ENCODE measurements at places on chromosomes 5 and 9.

- DNase-seq = peak; percentile 53
These were observed 120.5 kb downstream of the ADAMTS2 start for GRCh38 chr5:179224741-179225140.

GRCh38 chr9:20186823-20187222 is 398.0 kb upstream of the SLC24A2 start:
- DNase-seq = no peak

GRCh38 chr9:111106202-111106601 is 67.9 kb upstream of the LPAR1 start:
- no peak for DNase-seq

- DNase-seq = no peak
These were observed 157.5 kb downstream of the DMRT2 start for GRCh38 chr9:1207686-1208085.

- no peak for DNase-seq
These were observed 228.2 kb downstream of the TLE1 start for GRCh38 chr9:81461196-81461595.

GRCh38 chr9:89405826-89406225 is 87.5 kb downstream of the SECISBP2 start:
- DNase-seq = no peak

GRCh38 chr5:39533749-39534148 is 109.0 kb upstream of the DAB2 start:
- DNase-seq = no peak

- no peak for DNase-seq
These were observed 57.6 kb downstream of the PTTG1 start for GRCh38 chr5:160479220-160479619.

DNA sequence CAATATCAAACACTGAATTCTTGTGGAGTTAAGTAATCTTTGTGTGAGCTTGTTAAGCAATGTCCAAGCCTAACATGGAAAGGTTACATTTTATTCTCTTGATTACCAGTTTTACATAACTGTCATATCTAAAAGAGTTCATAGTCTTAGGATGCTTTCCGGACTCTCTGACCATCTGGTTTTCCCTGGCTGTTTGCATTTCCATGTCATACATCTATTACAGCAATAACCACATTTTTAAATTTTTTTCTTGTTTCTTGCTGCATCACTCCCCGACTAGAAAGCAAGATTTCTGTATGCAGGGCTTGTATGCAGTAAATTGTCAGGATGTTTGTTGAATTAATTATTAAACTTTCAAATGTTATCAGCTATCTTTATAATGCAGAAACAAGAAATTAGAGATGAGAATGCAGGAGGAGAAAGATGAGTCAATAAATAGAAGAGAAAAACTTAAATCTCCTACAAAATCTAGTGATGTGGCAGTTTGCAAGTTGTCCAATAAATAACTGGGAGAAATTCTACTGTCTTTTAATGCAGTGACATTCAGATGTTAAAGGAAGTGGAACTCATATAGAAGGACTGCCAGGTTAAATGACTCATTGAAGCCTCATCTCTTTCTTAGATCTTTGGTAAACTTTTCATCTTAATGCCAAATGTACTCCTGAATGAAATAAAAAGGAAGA is 179.6 kb upstream of the SGCD start:
- no peak for DNase-seq

- no peak for DNase-seq
These were observed 740.4 kb upstream of the RIOK2 start for GRCh38 chr5:97923496-97923895.

DNA sequence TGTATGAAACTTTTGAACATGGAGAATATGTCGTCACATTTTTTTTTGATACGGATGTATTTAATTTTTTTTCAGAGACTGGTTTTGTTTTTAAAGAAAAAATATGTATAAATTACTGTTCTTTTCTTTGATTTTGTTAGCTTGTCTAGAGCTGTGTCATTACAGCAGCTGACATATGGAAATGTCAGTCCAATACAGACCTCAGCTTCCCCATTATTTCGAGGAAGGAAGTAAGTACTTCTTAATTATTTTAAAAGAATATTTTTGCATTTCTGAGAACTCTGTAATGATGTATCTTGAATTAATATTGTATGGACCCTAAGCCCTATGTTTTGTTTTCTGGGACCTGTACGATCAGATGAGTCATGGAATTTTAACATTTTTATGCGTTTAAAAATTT is 7.6 kb downstream of the TENT2 start:
- DNase-seq = no peak

GRCh38 chr5:15993919-15994318 is 185.7 kb downstream of the MARCHF11 start:
- no peak for DNase-seq

DNA sequence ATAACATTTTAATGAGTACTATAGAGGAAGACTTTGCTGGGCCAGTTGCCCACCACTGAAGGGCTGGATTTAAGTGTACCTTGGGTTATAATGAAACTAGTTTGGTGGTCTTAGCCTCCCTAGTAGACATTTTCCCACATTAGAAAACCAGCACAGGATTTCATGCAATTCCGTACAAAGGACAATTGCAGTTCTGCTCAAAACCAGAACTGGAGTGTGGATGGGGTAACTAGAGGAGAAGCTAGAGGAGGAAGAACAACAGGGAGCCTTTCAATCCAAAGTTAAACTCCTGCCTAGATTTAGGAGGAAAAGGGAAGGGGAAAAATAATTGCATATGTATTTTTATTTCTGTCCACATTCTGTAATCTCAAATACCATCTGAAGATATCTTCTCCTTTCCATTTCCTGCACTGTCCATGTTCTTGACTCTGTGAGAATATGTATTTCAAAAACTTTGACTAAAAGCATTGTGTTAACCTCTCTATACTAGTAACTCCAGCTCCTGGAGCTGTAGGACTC is 97.5 kb upstream of the SSBP2 start:
- no peak for DNase-seq

DNA sequence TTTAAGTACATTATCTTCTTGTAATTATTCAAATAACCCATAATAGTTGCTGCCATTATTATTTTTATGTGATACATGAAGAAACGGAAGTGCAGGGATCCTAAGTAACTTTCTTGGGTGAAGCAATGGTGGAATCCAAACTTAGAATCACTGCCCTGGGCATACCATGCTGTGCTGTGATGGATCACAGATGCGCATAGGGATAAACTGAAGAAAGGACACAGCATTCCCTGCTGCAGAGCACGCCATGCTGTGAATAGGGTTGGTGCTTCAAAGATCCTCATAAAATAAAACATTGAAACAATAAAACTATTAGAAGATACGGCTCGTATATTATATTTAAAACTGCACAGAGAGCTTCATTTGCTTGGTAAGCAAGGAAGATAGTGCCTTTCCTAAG is 211.7 kb upstream of the ADAMTS16 start:
- no peak for DNase-seq

- no peak for DNase-seq
These were observed 1.9 kb downstream of the SPRY4 start for GRCh38 chr5:142322747-142323479.

- DNase-seq = no peak
These were observed 17.0 kb downstream of the LHX3 start for GRCh38 chr9:136187683-136188586.

DNA sequence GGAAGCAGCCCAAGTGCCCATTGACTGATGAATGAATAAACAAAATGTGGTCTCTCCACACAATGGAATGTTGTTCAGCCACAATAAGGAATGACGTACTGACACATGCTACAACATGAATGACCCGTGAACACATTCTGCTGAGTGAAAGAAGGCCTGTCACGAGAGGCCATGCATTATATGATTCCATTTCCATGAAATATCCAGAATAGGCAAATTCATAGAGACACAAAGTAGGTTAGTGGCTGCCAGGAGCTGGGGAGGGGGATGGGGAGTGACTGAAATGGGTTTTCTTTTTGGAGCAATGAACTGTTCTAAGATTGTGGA is 41.4 kb downstream of the BICD2 start:
- DNase-seq = no peak

- no peak for DNase-seq
These were observed 89.5 kb downstream of the CDH10 start for GRCh38 chr5:24555229-24555628.

GRCh38 chr5:88214655-88215054 is 54.0 kb downstream of the TMEM161B start:
- DNase-seq = no peak

DNA sequence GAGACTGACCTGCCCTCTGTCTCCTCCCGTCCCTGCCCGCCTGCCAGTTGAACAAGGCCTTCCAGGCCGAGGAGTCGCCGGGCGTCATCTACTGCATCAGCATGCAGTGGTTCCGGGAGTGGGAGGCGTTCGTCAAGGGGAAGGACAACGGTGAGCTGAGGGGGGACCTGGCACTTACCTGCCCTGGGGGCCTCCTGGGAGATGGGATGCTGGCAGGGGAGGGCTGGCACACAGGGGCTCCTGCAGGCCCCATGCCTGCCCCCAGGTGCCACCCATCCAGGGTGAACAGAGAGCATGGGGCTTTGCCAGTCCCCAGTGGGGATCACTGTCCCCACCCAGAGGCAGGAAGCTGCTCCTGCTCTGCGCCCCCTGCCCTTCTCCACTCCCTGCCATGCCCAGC is 43.0 kb downstream of the USP20 start:
- DNase-seq = no peak

DNA sequence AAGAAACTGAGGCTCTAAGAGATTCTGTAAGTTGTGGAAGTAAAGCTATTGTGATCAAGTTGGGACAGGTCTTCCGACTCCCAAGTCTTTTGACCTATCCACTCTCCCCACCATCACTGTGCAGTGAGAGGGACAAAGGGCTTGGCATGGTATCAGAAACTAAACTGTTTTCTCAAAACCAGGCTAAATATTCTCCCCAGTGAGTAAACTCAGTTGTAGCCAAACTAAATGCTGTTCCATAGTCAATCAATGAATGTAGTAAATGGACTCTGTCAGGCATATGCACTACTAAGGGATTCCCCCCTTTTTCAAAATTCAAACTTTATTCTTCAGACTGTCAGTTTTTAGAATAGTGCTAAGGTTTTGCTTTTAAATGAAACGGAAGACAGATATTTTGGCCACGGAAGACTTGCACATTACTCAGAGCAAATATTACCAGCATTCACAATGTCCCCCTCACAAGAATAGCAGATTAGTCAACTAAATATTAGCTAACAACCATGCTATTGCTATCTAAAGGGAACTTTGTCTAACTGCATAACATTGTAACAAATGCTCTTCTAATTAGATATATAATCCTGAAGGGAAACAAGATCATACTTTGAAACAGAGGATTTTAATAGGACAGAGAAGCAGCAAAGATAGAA is 7.1 kb downstream of the PRKAA1 start:
- DNase-seq = no peak

GRCh38 chr5:137282216-137282615 is 216.9 kb downstream of the SPOCK1 start:
- no peak for DNase-seq

DNA sequence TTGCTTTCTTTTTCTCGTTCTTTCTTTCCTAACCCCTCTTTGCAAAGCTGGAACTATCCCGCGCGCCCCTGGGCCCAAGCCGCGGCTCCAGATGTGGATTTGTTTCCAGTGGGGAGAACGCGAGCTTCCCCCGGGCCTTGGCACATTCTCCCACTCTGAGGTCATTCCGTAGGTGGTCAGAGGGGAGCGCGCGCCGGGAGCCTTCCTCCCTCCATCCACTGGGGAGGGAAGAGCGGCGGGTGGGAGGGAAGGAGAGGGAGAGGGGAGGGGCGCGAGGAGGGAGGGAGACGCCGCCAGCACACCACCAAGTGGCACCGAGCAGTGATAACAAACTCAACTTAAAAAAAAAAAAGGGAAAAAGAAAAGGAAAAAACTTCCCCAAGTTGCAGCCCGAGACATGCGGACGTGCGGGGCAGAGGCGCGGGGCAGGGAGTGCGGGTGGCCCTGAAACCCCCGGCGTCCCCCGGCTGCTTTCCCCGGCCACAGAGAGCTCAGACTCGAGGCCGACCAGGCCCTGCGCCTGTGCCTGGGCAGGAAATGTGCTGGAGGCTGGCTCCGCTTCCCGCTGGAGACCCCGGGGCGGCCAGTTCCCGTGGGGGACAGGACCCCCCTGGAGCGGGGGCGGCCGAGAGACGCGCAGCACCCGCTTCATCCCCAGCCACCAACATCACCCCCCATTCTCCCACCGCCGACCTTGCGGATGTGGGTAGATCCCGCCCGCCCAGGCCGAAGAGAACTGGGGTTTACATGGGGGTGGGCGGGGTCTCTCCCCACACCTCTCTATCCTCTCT is 3.1 kb downstream of the IER5L start:
- DNase-seq = no peak

DNA sequence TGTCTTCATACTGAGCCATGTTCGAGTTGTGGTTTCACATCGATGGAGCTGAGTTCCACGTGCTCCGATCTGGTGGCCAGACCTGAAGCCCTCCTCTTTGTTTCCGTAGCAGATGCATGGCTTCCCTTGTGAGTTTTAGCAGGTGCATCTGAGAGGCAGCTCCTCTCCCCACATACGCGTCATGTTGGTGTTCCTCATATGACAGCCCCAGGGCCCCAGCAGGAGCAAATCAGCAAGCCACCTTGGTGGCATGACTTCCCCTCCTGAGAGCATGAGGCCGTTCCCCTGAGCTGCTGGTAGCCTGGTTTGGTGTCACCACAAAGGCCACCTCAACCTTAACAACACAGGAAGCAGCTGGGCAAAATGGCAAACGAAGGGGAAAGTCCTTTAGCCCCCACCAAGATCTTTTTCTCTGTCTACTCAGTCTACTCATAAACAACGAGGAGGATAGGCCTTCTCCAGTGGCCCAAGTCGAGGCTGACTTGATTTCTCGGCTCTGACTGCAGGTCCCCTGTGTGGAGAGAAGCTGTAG is 5.9 kb downstream of the CYFIP2 start:
- DNase-seq = no peak

DNA sequence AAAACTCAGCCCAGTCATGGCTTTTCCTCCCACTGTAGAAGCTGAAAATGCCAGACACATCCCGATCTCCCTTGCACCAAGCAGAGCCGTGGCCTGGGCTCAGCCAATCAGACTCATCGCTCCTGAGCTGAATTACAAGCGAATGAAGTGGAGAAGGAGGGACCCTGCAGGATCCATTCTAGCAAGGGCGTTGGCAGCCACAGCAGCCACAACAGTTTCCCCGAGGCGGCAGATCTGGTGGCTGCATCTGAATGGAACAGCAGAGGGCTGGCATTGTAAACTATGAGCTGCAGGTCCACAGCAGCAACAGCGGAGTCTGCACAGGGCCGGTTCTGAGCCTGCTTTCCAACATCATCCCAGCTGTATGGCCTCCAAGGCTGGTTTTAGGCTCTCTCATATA is 23.8 kb downstream of the ALG2 start:
- DNase-seq = no peak

GRCh38 chr5:56164376-56164775 is 68.8 kb downstream of the ANKRD55 start:
- no peak for DNase-seq

DNA sequence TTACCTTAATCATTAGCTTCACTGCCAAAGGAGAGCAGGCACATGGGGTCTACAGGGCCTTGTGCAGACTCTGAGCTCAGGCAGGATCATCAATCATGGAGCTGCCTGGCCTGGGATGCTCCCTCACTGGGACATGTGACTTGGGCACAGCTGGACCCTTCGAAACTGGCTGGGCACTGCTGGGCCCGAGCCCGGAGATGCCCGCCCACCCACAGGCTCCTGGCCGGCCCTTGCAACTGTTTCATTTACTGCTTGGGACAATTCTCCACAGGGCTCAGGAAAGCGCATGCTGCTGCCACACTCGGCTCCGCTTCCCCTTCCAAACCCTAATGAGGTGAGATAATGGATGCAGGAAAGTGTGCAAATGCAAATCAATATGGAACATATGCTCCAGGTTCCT is 387.5 kb downstream of the TRIM36 start:
- DNase-seq = no peak

GRCh38 chr9:86285261-86285660 is 2.9 kb upstream of the ISCA1 start:
- DNase-seq = no peak

- DNase-seq = no peak
These were observed 10.9 kb upstream of the DOLPP1 start for GRCh38 chr9:129069862-129070641.
